ENCODE measurements at places on chromosomes 4 and X.

GRCh38 chr4:26590639-26591038 lies 6.8 kb downstream of the TBC1D19 start:
- DNase-seq, result no peak

DNA sequence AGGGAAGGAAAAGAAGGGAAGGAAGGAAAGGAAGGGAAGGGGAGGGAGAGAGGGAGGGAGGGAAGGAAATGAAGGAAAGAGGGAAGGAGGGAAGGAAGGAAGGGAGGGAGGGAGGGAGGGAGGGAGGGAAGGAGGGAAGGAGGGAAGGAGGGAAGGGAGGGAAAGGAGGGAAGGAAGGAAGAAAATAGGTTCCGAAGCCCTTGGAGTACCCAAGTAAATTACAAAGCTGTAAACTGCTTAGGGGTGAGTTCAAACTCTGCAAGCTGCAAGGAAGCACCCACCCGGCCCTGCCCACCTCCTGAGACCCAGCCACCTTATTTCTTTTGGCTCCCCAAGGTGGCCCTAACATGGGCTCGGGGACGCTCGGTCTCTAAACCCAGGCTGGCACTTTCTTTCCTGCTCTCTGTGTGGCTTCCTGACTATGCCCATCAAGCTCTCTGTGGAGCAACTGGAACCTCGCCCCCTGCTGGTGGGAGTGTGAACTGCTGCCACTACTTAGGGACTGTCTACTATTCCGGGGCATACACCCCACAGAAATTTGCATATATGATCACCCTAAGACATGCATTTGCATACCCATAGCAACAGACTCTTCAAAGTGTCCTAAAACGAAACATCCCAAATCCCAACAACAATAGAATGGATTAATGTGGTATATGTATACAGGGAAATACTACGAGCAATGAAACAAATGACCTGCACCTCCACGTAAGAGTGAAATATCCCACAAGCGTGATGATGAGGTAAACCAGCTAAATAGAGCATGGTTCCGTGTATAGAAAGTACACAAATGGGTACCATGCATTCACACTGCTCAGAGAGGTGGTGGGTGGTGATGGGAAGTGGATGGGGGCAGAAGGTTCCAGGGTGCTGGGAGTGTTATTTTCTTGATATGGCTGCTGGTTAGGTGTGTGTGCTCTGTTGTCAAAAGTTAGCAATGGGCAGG lies 151.7 kb upstream of the TBL1X start:
- DNase-seq, result peak; percentile 82

DNA sequence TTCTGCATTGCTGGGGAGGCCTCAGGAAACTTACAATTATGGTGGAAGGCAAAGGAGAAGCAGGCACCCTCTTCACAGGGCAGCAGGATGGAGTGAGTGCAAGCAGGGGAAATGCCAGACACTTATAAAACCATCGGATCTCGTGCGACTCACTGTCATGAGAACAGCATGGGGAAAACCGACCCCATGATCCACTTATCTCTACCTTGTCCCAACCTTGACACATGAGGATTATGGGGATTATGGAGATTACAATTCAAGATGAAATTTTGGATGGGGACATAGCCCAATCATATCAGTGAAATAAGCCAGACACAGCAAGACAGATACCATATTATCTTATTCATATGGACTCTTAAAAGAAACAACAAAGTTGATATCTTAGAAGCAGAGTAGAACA lies 134.9 kb downstream of the C4orf33 start:
- no peak for DNase-seq

GRCh38 chr4:44313702-44314101 lies 134.9 kb downstream of the KCTD8 start:
- no peak for DNase-seq

DNA sequence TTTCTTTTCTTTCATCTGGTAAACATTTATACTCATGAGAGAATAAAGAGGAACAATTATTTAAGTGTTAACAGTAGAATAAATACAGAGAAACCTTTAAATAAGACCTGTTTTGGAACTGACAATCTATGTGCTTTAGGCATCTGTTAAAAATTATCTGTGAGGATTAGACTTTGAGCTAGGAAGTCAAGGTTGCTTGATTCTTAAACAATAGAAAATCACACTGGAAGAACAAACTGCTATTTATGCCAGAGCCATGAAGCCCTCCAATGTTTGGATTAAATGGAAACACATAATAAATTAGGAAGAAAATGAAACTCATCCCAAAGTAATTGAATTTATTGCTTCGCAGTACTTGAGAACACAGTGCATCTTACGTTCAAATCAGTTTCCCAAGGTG lies 207.2 kb upstream of the NPY2R start:
- no peak for DNase-seq

DNA sequence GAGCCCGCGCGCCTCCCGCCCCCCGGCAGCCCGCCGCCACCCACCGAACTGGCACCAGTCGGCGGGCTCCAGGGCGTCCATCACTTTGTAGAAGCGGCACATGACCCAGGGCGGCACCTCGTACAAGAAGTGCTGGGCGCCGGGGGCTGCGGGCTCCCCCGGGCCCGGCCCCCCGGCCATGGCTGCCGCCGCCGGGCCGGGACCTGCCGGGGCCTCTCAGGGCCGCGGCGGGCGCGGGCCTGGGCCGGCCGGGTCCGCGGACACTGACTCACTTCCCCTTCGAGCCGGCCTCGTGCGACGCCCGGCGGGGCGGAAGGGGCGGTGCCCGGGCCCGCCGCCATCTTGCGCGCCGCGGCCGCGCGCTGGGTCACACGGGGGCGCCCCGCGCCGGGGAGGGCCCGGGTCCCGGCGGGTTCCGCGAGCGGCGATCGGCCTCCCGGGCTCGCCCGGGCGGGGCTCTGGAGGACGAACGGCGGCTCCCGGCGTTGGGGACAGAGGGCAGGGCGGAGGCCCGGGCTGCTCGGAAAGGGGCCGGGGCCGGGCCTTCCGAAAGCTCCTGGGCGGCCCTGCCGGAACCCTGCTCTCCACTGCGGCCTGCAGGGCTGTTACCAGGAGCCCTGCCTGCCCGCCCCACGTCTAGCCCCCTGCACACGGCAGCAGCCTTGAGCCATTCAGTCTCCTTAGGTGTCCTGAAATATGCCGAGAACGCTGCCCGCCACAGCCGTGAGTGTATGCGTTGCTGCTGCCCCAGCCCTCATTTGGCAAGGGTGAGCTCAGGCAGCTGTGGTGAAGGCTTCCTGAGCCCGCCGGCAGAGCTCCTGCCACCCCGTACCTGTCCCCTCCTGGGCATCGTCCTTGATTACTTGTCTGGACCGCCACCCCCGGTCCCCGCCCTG lies at the start of gene IRAK1:
TSS of gene IRAK1 (minus strand) at position 270 of the 896 bp plus-strand sequence. CDS start at position 180, 90 bp downstream.
- peak; percentile 45 for DNase-seq
